ENCODE measurements at places on chromosomes 4 and X. TPM values are rescaled to one million over a fixed set of nuclear protein-coding genes. Genes with fewer than 3 reads are reported as not detected.

GRCh38 chr4:136864604-136865185, 667.6 kb downstream of the PCDH18 start:
- no peaks in the 10 kb centered on the region for H3K4me1 ChIP-seq
- no peaks in the 10 kb centered on the region for H3K27me3 ChIP-seq
- DNase-seq = peak; percentile 39
- H3K4me3 ChIP-seq = no peak overlapping the region
- no peaks in the 10 kb centered on the region for H3K36me3 ChIP-seq

DNA sequence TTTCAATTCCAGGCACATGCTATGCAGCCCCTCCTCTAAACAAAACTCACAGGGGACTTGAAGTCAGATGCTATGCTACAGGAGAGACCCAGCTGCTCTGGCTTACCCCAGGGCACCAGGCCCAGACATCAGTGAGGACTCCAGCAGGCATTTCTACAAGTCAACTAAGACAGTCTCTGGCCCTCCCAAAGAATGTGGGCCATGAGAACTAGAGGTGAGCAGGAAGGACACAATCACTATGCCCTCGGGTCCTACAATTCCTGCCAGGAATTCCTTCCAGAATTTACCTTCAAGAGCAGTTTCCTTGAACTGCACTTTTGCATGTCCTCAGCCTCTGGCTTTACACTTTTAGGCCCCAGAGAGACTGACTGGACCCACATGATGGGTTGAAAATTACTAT, 17.4 kb downstream of the TMEM192 start:
- no peak overlapping the region for H3K4me3 ChIP-seq
- no peaks in the 10 kb centered on the region for H3K4me1 ChIP-seq
- no peak for DNase-seq
- H3K27ac ChIP-seq = no peak overlapping the region
- H3K27me3 ChIP-seq = no peaks in the 10 kb centered on the region

DNA sequence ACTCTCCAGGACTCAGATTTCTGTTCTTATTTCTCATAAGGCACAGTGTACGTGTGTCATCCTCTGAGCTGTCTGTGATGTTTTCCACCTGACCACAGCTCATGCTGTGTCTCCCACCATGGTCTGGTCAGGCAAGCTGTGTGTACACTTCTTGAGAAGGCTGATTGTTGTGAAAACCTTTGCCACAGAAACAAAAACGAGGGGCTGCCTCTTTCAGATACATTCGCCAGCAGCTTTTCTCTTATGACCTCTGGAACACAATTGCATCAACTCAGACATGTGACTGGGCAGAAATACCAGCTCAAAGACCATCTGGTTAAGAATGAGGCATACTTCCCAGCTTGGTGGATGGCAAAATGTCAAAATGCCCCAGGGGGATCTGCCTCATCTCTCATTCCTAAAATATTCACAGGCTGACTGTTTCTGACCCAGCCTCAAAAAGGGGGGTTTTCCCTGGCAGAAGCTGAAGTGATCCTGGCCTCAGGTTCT, 46.1 kb downstream of the PGRMC2 start:
- no peaks in the 10 kb centered on the region for H3K36me3 ChIP-seq
- H3K27ac ChIP-seq = no peak overlapping the region
- H3K4me1 ChIP-seq = no peaks in the 10 kb centered on the region
- H3K27me3 ChIP-seq = no peaks in the 10 kb centered on the region

GRCh38 chr4:151114986-151115385, 15.6 kb downstream of the RPS3A start:
- no peak for DNase-seq
- peaks cover 26% of the 10 kb centered on the region for H3K36me3 ChIP-seq
- no peak overlapping the region for H3K4me3 ChIP-seq

- no peak overlapping the region for H3K4me3 ChIP-seq
- no peaks in the 10 kb centered on the region for H3K4me1 ChIP-seq
- H3K27me3 ChIP-seq = no peaks in the 10 kb centered on the region
- H3K27ac ChIP-seq = peak overlapping the region; percentile 60
Observed at GRCh38 chrX:46710425-46710824, 48.5 kb downstream of the SLC9A7 start.

Gene TASL
- total RNA-seq = 8.0 TPM

Gene NPFFR2
- 8.8 TPM for total RNA-seq

Measured in thymus (tissue), 14 donors.